RKO (cell line): ENCODE measurements at places on chromosomes 13 and 19.

DNA sequence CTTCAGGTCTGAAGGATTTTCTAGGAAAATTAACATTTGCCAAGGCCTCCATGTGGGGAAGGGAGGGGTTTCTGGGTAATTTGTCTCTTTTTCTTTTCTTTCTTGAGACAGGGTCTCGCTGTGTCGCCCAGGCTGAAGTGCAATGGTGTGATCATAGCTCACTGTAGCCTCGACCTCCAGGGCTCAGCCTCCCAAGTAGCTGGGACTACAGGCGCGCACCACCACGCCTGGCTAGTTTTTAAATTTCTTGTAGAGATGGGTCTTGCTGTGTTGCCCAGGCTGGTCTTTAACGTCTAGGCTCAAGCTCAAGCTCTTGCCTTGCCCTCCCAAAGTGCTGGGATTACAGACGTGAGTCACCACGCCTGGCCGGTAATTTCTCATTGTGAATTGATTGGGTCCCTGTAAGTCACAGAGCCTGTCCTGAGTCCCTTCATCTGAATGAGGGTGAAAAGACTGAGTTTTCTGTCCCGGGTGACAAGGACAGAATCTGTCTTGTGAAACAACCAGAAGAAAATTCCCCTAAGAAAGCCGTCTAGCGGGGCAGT lies 10.0 kb upstream of the SPC24 start:
- DNase-seq, result no peak

- DNase-seq, result no peak
Measured at GRCh38 chr13:61777899-61778298, 362.2 kb upstream of the PCDH20 start.

- DNase-seq, result no peak
Measured at GRCh38 chr19:5153601-5154128, 184.8 kb downstream of the KDM4B start.

DNA sequence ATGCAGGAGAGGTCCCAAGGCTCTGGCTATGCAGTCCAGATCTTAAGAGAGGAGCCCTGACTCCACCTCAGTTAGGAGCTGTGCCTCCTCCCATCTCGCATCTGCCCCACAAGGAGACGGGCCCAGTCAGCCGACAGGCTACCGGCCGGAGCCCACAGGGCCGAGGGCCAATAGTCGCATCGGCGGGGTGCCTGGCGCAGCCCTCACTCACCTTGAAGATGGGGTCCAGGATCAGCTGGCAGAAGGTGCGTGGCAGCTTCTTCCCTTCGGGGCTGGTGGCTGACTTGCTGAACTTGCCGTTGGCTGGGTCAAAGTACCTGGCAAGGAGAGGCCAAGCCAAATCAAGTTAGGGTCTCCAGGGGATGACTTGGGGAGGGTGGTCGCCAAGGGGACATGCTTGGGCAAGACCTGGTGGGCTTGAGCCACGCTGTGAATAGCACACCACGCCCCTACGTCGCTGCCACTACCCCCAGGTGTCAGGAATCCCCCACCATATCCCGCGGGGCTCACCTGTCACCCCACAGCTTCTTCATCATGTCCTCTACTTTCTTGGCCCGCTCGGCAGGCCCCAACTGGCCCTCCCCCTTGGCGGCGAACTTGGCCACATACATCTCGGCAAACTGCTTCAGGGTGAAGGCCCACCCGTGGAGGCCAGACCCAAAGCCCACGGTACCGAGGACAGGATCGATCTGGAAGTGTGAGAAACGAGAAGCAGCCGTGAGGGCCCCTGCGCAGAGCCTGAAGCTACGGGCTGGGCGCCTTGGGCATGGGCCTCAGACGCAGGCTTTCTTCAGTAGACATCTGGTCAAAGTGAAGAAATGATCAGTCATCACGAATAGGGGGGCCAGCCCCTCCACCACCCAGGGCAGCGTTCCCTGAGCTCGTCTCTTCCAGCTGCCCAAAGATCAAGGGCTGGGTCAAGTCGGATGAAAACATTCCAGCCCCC lies 3.3 kb downstream of the EEF2 start:
- no peak for DNase-seq

GRCh38 chr13:113901231-113901630 lies 37.4 kb upstream of the GAS6 start:
- DNase-seq, result no peak

GRCh38 chr13:106499896-106500295 lies 35.6 kb downstream of the EFNB2 start:
- no peak for DNase-seq

DNA sequence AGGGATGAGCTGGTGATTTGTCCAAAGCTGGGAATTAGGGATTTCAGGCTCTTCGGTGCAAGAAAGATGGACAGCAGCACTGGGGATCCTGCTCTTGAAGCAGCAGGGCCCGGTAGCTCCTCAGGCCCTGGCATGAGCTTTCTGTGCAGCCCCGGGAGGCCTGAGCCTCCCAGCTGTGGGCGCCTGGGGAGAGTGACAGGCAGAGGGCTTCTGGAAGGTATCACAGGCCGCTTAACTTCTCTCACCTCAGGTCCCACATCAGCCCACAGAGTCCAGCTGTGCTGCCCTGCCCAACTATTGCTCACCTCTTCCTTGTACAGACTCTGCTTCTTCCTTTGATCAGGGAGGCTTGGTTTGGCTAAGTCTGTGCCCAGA lies 14.6 kb upstream of the ZNF536 start:
- DNase-seq, result no peak

DNA sequence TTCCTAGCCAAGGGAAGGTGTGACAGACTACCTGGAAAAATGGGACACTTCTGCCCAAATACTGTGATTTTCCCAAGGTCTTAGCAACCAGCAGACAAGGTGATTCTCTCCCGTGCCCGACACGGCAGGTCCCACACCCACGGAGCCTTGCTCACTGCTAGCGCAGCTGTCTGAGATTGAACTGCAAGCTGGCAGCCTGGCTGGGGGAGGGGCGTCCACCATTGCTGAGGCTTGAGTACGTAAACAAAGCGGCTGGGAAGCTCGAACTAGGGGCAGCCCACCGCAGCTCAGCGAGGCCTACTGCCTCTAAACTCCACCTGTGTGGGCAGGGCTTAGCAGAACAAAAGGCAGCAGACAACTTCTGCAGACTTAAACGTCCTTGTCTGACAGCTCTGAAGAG lies 146.2 kb downstream of the UGGT2 start:
- no peak for DNase-seq

GRCh38 chr19:19341026-19341425 lies 20.4 kb downstream of the MAU2 start:
- DNase-seq, result no peak

GRCh38 chr19:29858621-29859020 lies 46.8 kb downstream of the CCNE1 start:
- no peak for DNase-seq

- no peak for DNase-seq
Measured at GRCh38 chr13:107379407-107380155, 811.6 kb upstream of the ARGLU1 start.

- DNase-seq, result no peak
Measured at GRCh38 chr13:73223372-73223781, 164.6 kb downstream of the KLF5 start.

- no peak for DNase-seq
Measured at GRCh38 chr13:110336681-110337080, 29.6 kb downstream of the COL4A2 start.

- peak; percentile 68 for DNase-seq
Measured at GRCh38 chr13:95494082-95494681, 58.3 kb upstream of the CLDN10 start.

DNA sequence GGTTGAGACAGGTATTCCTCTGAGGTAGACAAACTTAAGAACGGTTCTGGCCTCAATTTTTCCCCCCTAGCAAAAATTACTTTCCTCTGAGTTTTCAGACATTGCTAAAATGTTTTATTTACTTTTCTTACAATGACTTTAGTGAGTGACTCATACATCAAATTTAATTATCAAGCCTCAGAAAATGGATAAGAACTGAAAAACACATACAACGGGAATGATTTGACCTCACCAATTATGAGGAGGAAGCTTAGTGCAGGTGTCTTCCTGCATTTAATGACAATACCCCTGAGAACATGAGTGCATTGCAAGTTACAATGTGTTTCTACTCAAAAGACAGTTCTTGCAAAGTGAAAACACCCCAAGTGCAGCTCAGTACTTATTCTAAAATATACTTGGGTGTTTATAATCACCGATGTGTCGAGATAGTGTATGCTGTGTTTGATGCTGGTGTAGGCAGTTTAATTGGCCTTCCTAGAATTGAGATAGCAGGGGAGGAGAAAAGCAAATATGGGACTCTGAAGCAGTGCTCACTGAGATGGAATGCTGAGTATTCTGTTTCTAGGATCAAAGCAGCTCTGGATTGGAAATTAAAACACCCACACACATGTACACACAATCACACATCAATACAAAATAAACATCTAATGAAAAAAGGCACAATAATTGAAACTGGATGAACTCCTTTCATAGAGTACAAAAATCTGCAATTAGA lies 189.5 kb upstream of the SLC10A2 start:
- DNase-seq, result no peak

DNA sequence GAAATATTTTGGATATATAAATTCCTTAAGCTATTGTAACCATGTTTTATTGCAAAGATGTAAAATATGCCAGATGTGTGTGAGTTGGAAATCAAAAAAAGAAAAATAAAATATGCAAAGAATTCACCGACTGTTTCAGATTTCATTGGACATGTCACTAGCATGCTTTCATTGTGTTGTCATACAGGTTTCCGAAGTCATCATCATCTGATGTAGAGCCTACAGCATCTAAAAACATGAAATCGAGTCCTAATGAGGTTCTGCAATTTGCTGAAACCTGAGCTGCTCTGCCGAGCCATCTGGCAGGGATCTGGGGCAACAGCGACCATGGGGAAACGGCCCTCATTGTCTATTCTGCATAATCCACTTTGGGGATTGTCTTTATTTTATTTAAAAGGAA lies 196.1 kb upstream of the MAB21L1 start:
- DNase-seq, result no peak

DNA sequence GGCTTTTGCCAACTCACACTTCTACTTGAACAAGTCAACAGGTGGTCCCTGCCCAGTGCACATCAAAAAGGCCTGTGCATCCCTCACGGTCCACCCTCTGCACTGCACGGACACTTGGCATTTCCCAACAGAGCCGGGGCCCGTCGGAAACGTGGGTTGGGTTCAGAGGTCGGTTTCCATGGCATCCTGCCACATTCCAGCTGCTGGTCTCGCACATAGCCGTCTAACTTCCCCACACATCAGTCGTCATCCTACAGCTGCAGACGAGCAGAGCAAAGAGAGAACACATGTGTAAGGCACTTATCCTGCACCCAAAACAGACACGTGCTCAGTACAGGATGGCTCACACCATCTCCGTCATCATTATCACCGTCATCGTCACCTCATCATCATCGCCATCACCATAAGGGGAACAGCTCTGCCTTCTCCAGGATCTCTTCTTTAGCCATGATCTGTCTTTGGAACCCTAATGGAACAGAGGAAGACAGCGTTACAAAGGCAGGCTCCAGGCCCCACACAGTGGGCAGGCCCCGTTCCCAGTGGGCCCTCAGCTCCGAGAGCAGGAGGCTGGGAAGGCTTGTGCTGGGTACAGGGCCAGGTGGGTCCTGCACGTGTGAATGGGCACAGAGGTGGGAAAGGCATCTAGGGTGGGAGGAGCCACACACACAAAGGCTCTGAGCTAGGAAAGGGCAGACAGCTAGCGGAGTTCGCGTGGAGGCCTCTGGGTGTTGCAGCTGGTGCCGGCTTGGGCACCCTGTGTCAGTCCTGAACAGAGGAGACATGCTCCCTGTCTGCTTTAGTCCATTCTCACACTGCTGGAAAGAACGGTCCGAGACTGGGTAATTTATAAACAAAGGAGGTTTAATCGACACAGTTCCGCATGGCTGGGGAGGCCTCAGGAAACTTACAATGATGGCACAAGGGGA lies 170.8 kb upstream of the SOX1 start:
- no peak for DNase-seq

DNA sequence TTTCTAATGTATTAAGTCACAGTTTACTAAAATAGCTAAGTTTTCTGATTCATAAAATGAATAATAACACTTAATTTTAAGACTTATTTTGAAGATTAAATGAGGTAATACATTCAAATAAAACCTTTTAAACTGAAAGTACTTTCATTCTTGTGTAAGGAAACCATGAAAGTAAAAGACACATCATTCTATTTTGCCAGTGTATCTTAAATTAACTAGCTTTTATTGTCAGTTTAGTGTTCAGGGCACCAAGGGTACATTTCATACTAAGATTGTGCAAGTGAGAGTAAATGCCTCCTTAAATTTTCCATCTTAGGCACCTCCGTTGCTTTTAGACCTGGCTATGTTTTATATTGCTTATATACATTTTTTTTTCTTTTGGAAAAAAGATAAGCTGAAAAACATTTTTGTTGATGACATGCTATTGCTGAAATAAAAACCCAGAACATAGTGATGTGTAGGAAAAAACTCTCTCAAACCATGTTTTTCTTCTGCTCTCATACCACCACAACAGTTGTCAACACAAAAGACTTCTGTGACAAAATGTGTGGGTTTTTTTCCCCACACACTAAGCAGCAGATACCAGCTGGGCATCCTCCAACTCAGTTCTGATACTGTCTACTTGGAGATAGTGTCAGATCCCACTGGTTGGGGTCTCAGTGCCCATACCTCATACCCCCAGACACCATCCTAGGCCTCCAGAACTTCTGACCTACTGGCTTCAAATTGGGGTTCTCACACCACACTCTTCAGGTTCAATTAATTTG lies 30.7 kb upstream of the LPAR6 start:
- no peak for DNase-seq

DNA sequence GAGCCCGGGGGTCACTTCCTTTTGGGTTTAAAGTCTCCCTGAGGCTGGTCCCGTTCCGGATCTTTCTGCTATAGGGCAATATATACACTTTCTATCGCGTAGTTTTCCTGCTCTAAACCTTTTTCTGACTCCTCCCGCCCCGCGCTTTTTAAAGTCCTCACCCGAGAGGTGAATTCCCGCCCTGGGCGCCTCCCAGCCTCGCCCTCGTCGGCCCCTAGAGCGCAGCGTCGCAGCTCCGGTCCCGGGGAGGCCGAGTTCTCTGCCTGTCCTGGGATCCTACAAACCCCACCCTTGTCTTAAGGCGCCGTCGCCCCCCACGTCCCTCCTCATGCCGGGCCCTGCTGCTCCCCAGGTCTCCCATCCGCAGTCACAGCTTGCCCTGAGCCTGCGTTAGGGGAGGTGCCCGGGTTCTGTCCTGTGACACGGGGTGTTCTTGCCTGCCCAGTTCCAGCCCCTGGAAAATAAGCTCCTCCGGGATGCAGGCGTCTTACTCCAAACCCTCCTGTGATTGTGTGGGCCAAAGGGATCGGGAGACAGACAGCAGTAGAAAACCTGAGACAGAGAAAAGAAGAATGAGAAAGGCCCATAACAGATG lies 491 bp downstream of the ZNF525 start:
- DNase-seq, result peak; percentile 51
